ENCODE measurements at places on chromosomes 3 and 15.

DNA sequence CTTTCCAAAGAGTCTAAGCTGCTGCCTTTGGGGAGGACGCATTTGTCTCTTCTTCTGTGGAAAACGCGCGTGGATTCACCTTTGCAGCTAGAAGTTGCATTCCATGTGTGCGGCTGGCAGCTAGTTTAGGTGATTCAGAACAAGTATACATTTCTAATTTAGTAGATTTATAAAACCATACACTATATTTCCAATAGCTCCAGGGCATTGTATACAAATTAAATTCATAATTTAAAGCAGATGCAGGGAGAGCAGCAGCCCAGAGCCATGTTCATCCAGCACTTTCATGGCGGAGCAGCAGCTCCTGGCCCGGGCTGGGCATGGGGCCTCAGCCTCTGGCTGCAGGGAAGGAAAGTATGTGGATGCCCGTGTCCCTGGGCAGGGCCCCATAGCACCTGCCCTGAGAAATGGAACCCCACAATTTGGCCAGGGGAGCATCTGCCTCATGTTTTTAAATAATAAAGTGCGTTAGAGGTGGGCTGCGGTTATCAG, 42.8 kb upstream of the SEC22A start:
- DNase-seq = no peak

DNA sequence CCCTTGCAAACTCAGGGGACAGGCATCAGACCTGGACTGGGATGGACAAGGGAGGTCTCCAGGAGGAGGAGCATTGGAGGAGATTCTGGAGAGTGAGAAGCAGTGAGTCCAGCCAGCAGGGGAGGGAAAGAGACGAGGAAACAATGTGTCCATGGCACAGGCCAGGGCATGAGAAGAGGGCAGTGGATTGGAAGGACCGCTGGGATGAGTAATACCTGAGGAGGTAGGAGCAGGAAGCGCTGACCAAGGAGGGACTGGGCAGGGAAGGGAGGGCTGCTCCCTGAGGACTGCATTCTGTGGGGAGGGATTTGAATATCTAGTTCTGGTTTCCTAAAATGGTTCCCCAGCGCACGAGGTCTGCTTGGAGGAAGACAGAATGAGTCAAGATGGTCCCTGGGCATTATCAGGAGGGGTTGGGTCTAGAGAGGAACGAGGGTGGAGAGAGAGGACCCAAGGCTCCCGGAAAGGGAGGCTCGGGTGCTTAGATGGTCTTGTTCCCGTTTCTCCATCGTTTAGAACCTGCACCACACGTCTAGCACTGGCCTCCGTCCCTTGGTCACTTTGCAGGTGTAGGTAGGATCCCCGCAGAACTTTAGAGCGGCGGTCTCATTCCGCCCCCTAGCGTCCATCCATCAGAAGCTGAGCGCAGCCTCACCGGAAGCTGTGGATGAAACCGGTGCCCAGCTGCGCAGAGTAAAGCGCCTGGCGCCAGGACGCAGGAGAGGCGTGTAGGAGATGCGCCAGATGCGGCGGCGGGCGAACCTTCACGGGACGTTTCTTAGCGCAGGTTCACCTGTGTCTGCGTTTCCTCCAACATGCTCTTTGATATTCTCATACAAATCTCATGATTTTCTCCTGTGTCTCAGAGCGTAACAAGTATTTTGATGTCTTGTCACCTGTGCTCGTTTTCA, 190.7 kb upstream of the NDN start:
- DNase-seq = no peak

DNA sequence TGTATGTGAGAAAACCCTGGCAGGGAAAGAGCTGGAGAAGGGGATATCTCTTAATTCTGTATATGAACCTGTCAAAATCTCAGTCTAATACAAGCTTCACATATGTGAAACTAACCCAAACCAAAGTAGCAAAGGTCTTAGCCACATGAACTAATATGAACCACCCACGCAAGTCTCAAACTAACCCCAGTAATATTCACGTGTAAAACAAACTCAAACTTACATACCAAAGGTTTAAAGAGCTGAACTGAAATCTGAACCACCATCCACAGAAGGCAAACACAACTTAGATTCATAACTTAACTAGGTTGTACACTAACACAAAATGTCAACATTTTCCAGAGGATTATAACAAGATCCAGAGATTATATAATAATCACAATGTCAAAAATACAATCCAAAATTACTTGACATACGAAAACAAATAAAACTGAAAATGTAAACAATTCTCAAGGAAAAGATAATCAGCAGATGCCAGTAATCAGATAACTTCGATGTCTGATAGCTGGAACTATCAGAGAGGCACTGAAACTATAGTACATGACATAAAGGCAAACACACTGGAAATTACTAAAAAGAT, 64.1 kb downstream of the VPS13C start:
- no peak for DNase-seq

DNA sequence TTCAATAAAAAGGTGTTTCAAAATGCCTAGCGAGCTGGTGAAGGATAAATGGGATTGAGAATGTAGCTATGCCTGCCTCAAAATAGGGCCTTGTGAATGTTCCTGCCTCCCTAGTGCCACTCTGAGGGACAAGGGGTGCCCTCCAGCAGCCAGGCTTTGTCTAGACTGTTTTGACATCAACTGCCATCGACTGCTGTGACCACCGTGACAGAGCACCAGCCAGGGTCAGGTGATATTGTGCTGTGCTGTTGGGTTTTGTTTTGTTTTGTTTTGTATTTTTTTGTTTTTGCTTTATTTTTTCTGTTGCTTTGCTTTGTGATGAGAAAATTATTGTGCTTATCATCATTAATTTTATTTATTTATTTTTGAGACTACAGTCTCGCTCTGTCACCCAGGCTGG, 144.8 kb downstream of the SMAD6 start:
- no peak for DNase-seq

DNA sequence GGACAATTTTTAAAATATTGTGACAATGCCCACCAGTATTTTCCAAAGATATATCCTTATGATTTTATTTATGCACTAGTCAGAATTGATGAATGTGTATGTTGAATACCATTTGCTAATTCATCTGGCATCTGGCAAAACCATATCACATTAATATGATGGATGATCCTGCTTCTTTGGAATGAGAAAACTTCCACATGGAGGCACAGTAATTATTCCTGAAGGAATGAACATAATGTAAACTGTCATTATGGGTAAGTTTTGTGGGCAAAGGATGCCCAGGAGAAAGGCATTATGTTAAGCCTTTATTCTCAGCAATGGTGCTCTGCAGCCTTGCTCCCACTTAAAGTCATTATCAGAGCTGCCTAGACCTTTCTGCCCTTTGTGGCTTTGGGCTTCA, 113.0 kb upstream of the MME start:
- no peak for DNase-seq

- DNase-seq = no peak
Measured at GRCh38 chr3:32239307-32240158, 1.1 kb downstream of the CMTM8 start.

DNA sequence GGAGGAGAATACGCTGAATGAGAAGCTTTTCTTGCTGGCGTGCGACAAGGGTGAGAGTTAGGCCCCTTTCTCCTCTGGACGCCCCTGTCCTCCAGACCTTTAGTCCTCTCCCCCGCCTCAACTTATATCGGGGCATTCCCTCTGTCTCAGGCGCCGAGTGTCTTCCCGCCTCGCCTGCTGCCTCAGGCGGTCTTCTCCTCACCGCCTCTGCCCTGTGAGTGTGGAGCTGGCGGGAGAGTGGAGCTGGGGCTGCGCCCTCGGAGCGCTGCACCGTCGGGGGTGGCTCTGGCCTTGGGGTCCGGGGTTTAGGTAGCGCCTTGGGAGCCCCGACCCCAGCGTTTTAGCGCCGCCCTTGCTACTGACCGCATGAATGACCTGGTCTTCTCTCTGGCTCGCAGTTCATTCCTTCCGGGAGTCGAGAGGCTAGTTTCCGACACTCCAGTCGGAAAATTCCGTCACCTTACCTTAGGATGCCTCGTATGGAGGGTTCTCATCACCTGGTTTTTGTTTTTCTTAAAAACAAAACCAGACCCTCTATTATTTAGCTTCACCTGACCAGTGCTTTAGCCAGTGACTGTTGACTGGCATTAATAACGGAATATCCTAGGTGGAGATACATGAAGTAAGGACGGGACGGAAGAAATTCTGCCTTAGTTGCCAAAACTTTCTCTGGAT, 985 bp downstream of the TRPC1 start:
- DNase-seq = no peak

DNA sequence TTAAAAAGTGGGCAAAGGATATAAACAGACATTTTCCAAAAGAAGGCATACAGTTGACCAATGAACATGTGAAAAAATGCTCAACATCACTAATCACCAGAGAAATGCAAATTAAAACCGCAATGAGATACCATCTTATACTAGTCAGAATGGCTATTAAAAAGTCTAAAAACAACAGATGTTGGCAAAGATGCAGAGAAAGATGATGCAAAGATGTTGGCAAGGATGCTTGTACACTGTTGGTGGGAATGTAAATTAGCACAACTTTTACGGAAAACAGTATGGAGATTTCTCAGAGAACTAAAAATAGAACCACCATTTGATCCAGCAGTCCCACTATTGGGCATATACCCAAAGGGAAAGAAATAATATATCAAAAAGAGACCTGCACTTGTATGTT, 53.5 kb downstream of the TLNRD1 start:
- no peak for DNase-seq

GRCh38 chr3:118734664-118735063, 300.0 kb downstream of the IGSF11 start:
- no peak for DNase-seq

GRCh38 chr3:115772951-115773350, 149.6 kb downstream of the GAP43 start:
- no peak for DNase-seq

- DNase-seq = no peak
Measured at GRCh38 chr3:32757618-32758374, 60.0 kb upstream of the TRIM71 start.

DNA sequence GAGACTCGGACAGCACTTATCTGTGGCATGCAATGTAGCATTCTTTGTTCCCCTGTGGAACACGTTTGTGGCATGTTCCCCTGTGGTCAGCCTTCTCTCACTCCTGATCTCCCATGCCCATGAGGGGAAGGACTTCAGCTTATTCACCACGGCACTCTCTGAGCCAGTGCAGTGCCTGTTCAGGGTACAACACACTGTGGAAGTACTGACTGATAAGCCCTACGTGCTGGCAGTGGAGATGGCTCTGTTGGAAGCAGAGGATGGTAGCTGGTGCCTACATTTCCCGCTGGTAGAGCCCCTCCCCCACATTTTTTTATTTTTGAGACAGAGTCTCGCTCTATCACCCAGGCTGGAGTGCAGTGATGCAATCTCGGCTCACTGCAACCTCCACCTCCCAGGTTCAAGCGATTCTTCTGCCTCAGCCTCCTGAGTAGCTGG, 43.5 kb upstream of the ETV5 start:
- no peak for DNase-seq

GRCh38 chr15:95323796-95324195, 1006.7 kb upstream of the NR2F2 start:
- DNase-seq = no peak

DNA sequence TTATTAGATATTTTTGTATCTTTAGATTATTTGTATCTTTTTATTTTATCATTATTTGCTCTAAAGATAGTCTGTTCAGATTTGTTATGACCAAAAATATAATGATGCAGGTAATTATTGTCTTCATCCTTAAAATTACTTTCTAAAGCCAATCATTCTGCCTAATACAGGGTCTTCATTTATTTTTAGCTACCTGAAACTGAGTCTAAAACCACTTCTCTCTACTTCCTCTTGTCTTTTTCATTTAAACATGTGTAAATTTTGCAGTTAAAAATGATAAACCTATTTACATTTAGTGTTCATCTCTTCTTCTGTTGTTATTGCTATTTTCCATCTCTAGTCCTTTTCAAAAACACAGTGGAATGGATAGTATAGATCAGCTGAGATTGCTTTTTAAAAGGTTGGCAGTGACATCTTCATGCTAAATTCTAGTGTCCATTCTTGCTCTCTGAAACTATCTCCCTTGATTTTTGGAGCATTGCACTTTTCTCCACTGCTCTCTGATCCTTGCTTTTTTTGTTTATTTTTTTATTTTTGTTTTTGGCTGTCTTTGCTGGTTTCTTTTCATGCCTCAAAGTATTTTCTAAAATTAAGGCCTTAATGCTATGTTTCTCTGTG, 91.8 kb downstream of the UBE2E2 start:
- no peak for DNase-seq

DNA sequence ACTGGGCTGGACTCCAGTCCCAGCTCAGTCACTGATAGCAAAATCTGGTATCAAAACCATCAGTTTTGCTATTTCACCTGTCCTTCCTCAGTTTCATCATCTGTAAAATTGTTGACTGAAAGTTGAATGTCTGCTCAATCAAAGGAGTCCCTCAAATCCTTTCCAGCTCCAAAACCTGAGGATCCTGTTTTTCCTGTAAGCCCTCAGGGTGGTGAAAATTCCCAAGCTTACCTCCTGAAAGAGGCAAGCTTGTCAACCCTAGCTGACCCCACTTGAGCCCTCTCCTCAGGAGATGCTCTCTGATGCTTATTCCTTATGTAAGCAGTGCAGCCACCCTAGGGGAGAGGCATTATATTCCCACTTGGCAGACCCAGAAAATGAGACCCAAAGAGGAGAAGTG, 82.6 kb downstream of the HMG20A start:
- DNase-seq = no peak

DNA sequence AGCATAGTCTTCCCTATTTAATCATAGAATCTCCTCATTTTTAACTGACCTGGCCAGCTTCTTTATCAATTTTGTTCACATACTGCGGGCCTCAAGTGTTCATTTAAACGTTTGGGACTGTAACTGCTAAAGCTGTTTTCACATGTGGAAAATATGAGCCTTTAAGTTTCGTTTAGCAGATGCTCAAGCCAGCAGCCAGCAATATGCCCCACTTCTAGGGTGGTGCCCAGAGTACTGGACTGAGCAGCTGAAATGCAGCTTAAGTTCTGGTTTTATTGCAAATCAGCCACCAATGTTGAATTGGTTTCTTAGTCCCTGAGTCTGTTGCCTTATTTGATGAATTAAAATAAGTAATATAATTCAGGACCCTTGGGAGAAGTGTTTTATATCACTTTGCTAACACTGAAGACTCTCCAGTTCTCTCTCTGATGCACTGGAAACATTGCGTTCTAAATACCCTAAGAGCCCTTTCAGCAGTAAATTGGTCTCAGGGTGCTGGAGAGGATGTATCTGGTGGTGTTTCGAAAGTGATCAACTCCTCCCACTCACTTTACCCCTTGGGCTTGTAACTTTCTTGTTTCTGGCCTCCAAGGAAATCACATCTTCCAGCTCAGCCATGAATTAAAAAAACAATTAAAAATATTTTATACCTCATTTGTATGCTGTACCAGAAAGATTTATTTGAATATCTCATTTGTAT, 61.7 kb downstream of the B3GALNT1 start:
- DNase-seq = no peak

- DNase-seq = no peak
Measured at GRCh38 chr3:57892423-57892822, 115.8 kb upstream of the FLNB start.

- no peak for DNase-seq
Measured at GRCh38 chr3:79358327-79358726, 409.5 kb downstream of the ROBO1 start.

All from activated T-helper 1 cell treated with Interleukin-2 at 50 U/mL for 16 hours (primary cell).